WERI-Rb-1 (cell line): ENCODE measurements at places on chromosomes 12 and 14.
A peak's percentile ranks its signal among the peaks of the same experiment; 100 is the strongest.

- no peak for DNase-seq
Observed at GRCh38 chr14:56002876-56003625, 115.2 kb upstream of the PELI2 start.

- DNase-seq = no peak
Observed at GRCh38 chr12:104504146-104504545, 47.4 kb downstream of the CHST11 start.

- DNase-seq = peak; percentile 51
Observed at GRCh38 chr14:58864751-58865513, 227.2 kb downstream of the DACT1 start.

GRCh38 chr14:63164108-63164683 lies 40.0 kb upstream of the RHOJ start:
- DNase-seq = no peak

GRCh38 chr14:36224176-36224575 lies 47.7 kb upstream of the PTCSC3 start:
- DNase-seq = no peak

- DNase-seq = no peak
Observed at GRCh38 chr12:34393821-34394150, 371.5 kb downstream of the ALG10 start.

- no peak for DNase-seq
Observed at GRCh38 chr12:53172352-53172751, 8.2 kb upstream of the ZNF740 start.

GRCh38 chr12:123696207-123696606 lies 15.9 kb upstream of the ATP6V0A2 start:
- DNase-seq = no peak
